ENCODE measurements at places on chromosomes 2 and 18. TPM values are rescaled to one million over a fixed set of nuclear protein-coding genes. Genes with fewer than 3 reads are reported as not detected.

GRCh38 chr2:37394263-37394662 lies 49.8 kb downstream of the QPCT start:
- no peak overlapping the region for H3K4me3 ChIP-seq
- no peak overlapping the region for H3K27ac ChIP-seq
- H3K4me1 ChIP-seq = no peaks in the 10 kb centered on the region
- DNase-seq = no peak
- no peaks in the 10 kb centered on the region for H3K36me3 ChIP-seq

GRCh38 chr18:54187372-54187771 lies 37.1 kb downstream of the MBD2 start:
- H3K36me3 ChIP-seq = peaks cover 3% of the 10 kb centered on the region
- DNase-seq = no peak
- H3K4me3 ChIP-seq = no peak overlapping the region

- no peaks in the 10 kb centered on the region for H3K36me3 ChIP-seq
- no peak for DNase-seq
- no peaks in the 10 kb centered on the region for H3K27me3 ChIP-seq
- no peaks in the 10 kb centered on the region for H3K4me1 ChIP-seq
- H3K27ac ChIP-seq = no peak overlapping the region
- no peak overlapping the region for H3K4me3 ChIP-seq
These were observed 27.1 kb downstream of the TSPYL6 start for GRCh38 chr2:54228945-54229344.

DNA sequence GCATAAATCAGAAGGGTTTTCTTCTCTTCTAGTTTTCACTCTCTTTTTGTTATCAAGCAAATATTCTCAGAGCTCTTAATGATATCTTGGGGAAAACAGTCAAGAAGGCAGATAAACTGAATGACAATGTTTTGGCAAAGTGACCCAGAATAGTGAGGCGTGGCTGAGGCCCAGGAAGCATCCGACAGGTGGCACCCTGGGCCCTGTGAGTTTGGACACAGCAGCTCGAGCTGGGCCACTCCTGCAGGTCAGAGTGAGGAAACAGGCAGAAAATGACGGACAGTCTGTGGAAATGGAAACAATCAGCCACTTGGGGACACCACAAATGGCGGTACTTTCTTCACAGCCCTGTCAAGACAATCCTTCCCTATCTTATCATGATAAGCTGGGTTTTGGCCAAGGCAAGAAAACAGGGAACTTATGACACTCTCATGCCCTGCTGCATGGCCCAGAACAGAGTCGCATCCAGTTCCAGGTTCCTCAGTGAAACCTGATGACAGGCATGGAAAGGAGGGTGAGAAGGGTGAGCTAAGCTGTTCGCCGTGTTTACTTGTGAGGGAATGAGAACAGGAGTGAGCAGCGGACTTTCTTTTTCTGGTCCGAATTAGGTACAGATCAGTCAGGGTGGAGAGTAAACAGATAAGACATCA lies 32.1 kb downstream of the MRPL44 start:
- H3K4me3 ChIP-seq = no peak overlapping the region
- no peak for DNase-seq
- no peaks in the 10 kb centered on the region for H3K4me1 ChIP-seq
- H3K36me3 ChIP-seq = no peaks in the 10 kb centered on the region
- H3K27ac ChIP-seq = no peak overlapping the region

DNA sequence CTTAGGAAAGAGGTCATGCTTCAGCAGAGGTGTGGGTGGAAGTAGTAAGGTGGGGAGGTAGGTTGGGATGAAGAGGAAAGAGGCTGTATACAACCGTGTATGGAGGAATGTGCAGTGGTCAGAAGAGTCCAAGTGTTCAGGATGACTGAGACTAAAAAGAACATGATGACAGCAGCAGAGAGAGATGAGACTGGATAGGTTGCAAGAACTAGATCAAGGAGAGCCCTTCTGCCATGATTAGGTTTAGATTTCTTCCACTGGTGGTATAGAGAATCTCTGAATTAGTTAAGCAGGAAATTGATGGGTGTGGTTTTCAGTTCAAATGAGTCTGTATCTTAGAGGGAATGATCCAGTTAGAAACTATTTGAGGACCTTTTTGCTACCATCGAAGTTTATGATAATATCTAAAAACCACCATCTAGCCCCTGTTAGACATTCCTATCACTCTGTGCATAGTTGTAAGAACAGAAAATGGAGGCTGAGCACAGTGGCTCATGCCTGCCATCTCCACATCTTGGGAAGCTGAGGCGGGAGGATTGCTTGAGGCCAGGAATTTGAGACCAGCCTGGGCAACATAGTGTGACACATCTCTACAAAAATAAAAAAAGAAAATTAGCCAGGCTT lies 221.0 kb downstream of the LTBP1 start:
- no peak overlapping the region for H3K4me3 ChIP-seq
- H3K27ac ChIP-seq = peak overlapping the region; percentile 5
- peaks cover 2% of the 10 kb centered on the region for H3K4me1 ChIP-seq
- no peaks in the 10 kb centered on the region for H3K27me3 ChIP-seq
- DNase-seq = no peak

The ANKRD29 gene
- 28.6 TPM for total RNA-seq

- no peaks in the 10 kb centered on the region for H3K27me3 ChIP-seq
- no peak overlapping the region for H3K27ac ChIP-seq
- no peaks in the 10 kb centered on the region for H3K4me1 ChIP-seq
- H3K36me3 ChIP-seq = no peaks in the 10 kb centered on the region
- DNase-seq = no peak
These were observed 401.4 kb downstream of the NBAS start for GRCh38 chr2:15159751-15160177.

- no peak overlapping the region for H3K27ac ChIP-seq
- H3K27me3 ChIP-seq = no peaks in the 10 kb centered on the region
- DNase-seq = no peak
- H3K4me3 ChIP-seq = no peak overlapping the region
- H3K36me3 ChIP-seq = no peaks in the 10 kb centered on the region
These were observed 36.7 kb upstream of the ST8SIA5 start for GRCh38 chr18:46793565-46793964.

- H3K4me1 ChIP-seq = no peaks in the 10 kb centered on the region
- H3K27ac ChIP-seq = no peak overlapping the region
- no peak overlapping the region for H3K4me3 ChIP-seq
- H3K36me3 ChIP-seq = no peaks in the 10 kb centered on the region
- DNase-seq = no peak
These were observed 15.8 kb upstream of the EFR3B start for GRCh38 chr2:25026008-25026530.

DNA sequence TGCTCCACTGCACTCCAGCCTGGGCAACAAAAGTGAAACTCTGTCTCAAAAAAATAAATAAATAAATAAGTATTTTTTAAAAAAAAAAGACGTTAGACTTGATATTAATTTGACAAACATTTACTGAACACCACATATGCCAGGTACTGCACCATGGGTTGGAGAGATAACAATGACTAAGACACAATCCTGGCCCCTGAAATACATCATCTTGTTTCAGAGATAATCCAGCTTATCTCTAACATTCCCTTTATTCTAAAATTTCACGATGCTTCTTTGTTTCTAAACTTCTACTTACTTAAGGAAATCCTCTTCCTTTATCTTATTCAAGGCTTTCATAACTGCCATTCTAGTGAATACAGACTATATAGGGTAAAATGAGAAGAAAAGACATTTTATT lies 55.0 kb upstream of the PEX13 start:
- no peak overlapping the region for H3K4me3 ChIP-seq
- H3K27ac ChIP-seq = no peak overlapping the region
- H3K27me3 ChIP-seq = no peaks in the 10 kb centered on the region
- no peaks in the 10 kb centered on the region for H3K4me1 ChIP-seq

- H3K4me3 ChIP-seq = no peak overlapping the region
- no peak overlapping the region for H3K27ac ChIP-seq
- DNase-seq = no peak
- no peaks in the 10 kb centered on the region for H3K4me1 ChIP-seq
- H3K27me3 ChIP-seq = no peaks in the 10 kb centered on the region
These were observed 29.8 kb downstream of the SUCLG1 start for GRCh38 chr2:84429328-84429727.

DNA sequence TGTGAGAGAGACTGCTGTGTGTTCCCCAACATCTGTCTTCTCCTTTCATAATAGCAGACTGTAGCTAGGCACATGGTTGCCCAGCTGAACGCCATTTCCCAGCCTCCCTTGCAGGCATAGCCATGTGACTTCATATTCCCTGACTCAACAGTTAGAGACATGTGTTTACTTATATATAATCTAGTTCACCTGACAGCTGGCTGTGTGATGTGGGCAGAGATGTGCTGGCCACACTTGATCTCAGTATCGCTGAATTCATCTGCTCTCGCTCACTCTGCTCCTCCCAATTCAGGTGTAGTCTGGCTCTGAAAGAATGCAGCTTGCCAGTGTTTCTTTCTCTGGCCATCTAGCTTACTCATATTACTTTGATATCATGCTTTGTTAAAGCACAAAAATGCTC lies 52.3 kb upstream of the SEC11C start:
- no peaks in the 10 kb centered on the region for H3K4me1 ChIP-seq
- no peaks in the 10 kb centered on the region for H3K36me3 ChIP-seq
- DNase-seq = no peak
- H3K27me3 ChIP-seq = no peaks in the 10 kb centered on the region

DNA sequence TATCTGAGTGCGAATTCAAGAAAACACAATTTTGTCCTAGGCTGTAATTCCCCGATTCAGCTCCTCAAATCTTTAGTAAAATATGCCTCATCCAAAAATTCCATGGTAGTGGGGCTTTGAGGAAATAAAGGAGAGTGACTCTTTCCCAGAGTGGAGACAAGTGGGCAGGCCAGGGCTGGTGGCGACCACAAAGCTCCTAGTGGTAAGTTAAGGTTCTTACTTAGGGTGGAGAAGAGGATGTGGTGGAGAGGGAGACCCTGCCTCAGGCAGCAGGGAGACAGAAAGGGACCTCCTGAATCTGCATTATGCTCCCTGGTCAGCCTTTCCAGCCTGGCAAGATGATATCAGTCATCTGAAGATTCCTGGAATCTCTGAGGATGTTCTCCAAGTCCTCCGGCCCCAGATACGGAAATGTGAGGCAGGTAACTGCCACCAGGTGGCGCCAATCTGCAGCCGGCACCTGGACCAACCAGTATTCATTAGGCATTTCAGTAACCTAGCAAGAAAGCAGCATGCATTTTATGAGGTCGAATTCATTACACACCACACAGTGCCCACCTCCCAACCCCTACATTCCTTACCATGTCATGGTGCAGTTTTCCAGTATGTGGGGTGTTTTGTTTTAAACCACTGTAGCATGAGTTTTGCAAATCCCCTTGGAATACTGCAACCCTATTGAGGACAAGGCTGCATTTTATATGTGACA lies 106.4 kb downstream of the POLE4 start:
- DNase-seq = peak; percentile 77
- H3K27me3 ChIP-seq = no peaks in the 10 kb centered on the region
- H3K4me1 ChIP-seq = no peaks in the 10 kb centered on the region
- no peak overlapping the region for H3K4me3 ChIP-seq
- H3K36me3 ChIP-seq = no peaks in the 10 kb centered on the region

DNA sequence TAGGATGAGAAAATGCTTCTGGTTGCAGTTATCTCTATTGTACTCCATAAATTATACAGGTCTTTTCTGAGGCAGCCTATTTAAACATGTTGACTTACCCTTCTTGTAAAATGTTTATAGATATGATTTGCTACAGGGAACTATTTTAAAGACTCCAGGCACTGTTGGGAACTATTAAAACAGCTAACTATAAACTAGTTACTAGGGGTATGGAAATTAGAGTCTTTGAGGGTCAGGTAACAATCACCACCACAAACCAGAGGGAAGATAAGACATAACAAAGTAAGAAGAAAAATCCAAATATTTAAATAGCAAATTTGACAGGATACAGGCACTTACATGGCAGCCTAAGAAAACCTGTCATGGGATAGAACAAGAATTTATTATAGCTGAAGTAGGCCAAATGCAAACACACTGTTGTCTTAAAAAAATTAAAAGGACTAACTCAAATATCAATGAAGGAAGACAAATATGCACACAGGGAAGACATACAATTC lies 251.0 kb upstream of the CWC22 start:
- no peaks in the 10 kb centered on the region for H3K36me3 ChIP-seq
- H3K4me1 ChIP-seq = no peaks in the 10 kb centered on the region
- H3K4me3 ChIP-seq = no peak overlapping the region

GRCh38 chr2:201574766-201575165 lies 68.5 kb downstream of the TMEM237 start:
- DNase-seq = no peak
- no peak overlapping the region for H3K27ac ChIP-seq
- no peaks in the 10 kb centered on the region for H3K36me3 ChIP-seq
- H3K4me1 ChIP-seq = no peaks in the 10 kb centered on the region
- H3K27me3 ChIP-seq = no peaks in the 10 kb centered on the region

The TEX44 gene
- not detected for total RNA-seq

GRCh38 chr2:117940436-117940835 lies 73.4 kb downstream of the CCDC93 start:
- no peak overlapping the region for H3K27ac ChIP-seq
- peaks cover 16% of the 10 kb centered on the region for H3K36me3 ChIP-seq
- no peaks in the 10 kb centered on the region for H3K4me1 ChIP-seq
- no peaks in the 10 kb centered on the region for H3K27me3 ChIP-seq
- DNase-seq = no peak
- H3K4me3 ChIP-seq = no peak overlapping the region

The MAP3K19 gene
- total RNA-seq = not detected

DNA sequence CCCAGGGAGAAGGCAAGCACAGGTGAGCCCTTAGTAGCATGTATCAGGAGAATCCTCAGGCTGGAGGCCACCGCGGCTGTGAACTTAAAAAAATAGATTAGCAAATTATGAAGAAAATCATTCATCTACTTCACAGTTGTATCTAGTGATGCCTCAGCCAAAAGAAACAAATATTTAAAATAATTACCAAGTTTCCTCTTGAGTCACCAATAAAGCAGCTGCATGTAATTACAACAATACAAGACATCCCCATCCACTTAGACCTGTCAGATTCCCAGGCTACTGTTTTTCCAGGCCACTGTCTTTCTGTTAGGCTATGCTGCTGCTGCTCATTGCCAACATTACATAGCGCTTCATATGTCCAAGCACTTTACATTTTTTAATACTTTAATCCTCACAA lies 54.6 kb upstream of the PHLPP1 start:
- H3K27ac ChIP-seq = no peak overlapping the region
- no peaks in the 10 kb centered on the region for H3K4me1 ChIP-seq
- no peak overlapping the region for H3K4me3 ChIP-seq
- no peaks in the 10 kb centered on the region for H3K36me3 ChIP-seq
- no peak for DNase-seq

- no peaks in the 10 kb centered on the region for H3K36me3 ChIP-seq
- no peak for DNase-seq
- no peaks in the 10 kb centered on the region for H3K4me1 ChIP-seq
- no peak overlapping the region for H3K27ac ChIP-seq
These were observed 89.3 kb upstream of the TEX51 start for GRCh38 chr2:126809340-126809739.

All from aorta (tissue), 5 donors.